ENCODE measurements at places on chromosomes 1 and 21.

DNA sequence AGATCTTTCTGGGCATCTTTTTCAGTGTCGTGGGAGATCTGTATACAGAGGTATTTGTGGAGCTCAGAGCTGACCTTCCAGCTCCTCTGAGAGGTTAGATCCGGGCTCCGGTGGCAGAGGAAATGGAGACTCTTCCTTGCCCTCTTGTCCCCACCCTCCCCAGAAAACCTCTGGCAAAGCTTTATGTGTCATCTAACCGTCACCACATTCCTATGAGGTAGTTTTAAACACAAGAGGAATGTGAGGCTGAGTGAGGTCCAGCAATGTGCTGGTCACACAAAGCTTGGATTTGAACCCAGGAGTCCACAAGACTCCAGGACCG lies 1.2 kb downstream of the CD160 start:
- DNase-seq, result peak; percentile 30

GRCh38 chr1:185334182-185334581 lies 17.1 kb upstream of the IVNS1ABP start:
- no peak for DNase-seq

DNA sequence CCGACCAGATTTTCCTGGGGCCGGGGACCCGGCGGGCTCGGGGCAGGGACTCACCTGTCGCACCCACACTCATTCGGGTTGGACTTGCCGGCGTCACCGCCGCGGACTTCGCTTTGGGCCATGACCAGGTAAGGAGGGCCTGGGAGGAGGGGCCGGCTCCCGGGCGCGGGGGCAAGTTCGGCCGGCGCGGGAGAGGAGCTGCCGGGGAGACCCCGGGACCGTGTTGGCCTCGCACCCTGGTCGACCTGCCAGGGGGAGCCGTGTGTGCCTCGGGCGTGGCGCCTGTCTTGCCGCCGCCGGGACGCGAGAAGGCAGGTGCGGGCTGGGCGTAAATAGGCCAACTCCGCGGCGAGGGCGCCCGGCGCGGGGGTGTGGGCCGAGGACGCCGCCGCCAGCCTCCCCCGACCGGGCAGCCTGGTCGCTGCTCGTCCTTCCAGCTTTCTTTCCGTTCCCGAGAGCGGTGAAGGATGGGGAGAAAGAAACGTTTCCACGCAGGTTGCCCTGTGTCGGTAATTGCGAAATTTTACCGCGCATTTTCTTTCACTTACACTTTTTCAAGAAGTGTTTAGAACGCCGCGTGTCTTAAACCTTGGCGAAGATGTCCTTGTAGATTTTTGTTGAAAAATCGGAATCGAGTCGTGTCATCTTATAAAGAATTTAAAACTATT lies 558 bp downstream of the USP1 start:
- DNase-seq, result no peak

GRCh38 chr1:112312315-112312714 lies 83.7 kb upstream of the CTTNBP2NL start:
- DNase-seq, result no peak

DNA sequence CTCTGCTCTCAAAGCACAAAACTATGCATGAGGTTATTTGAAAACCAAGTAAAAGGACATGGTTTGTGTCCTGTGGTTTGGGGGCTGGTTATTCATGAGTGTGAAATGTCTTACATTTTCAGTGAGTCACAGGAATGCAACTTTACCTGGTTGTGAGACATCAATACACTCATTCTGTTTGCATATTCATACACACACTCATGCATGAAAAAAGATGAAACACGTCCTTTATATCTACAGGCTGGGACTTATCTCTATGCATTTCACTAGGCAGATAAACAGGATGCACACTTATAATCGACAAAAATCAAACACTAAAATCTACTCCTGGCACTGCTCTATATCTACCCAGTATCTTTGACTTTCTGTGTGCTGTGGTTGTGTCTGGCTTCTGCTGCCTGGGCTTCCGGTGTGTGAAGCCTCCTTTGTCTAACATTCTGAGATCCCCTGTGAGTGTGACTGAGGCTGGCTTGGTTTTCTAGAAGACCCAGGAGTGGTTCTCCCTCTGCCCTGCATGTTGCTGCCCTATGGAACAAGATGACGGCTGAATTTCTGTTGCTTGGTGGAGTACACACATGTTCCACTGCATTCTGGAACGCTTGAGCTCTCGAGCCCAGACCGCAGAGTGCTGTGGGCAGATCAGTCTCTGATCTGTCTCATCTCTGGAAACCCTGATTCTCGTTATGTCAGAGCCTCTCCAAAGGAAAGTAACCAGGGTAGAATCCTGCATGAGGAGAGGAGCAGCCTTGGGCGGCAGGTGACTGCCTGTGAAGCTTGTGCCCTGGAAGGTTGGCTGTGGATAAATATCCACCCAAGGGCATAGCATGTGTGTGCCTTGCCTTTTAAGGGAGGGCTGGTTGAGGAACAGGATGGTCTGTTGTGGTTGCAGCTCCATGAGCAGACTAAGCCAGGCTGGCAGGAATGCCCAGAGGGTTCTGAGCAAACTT lies 19.7 kb upstream of the FASLG start:
- DNase-seq, result peak; percentile 61
